ENCODE measurements at places on chromosomes 3 and 15. TPM values are rescaled to one million over a fixed set of nuclear protein-coding genes. Genes with fewer than 3 reads are reported as not detected.

Gene ZNF106
- 13.4 TPM for polyA plus RNA-seq

Gene SLC12A8
- 3.1 TPM for polyA plus RNA-seq

Gene SLC9C1
- polyA plus RNA-seq, result not detected

Gene SLC15A2
- not detected for polyA plus RNA-seq

Gene CASR
- 0.03 TPM for polyA plus RNA-seq

Gene AHSG
- polyA plus RNA-seq, result not detected

Gene OR5K4
- polyA plus RNA-seq, result not detected

Gene MEX3B
- polyA plus RNA-seq, result 0.63 TPM

Gene GOLGA8Q
- polyA plus RNA-seq, result not detected

Data from stomach (tissue), 19 donors.